ENCODE measurements at places on chromosomes 6 and 20. TPM values are rescaled to one million over a fixed set of nuclear protein-coding genes. Genes with fewer than 3 reads are reported as not detected.

Gene IMPG1
- not detected for total RNA-seq

Gene BTN1A1
- total RNA-seq, result not detected

Gene DYNLT2
- 0.88 TPM for total RNA-seq

Gene ZFP57
- total RNA-seq, result not detected

Gene TBCC
- total RNA-seq, result 32.5 TPM

Gene MDN1
- 33.7 TPM for total RNA-seq

Gene HRH3
- total RNA-seq, result not detected

Gene CALHM4
- total RNA-seq, result 0.25 TPM

Gene TRIM10
- not detected for total RNA-seq

Gene AGER
- total RNA-seq, result 0.44 TPM

Gene EEF1A2
- total RNA-seq, result 27.1 TPM

Gene ZDHHC14
- 8.6 TPM for total RNA-seq

Gene DST
- total RNA-seq, result 292 TPM

Gene LBP
- not detected for total RNA-seq

Gene PCK1
- not detected for total RNA-seq

Gene INSM1
- total RNA-seq, result not detected

Gene SEL1L2
- total RNA-seq, result not detected

Gene DLK2
- total RNA-seq, result 1.1 TPM

Gene THBD
- 42.2 TPM for total RNA-seq

Gene ERGIC3
- total RNA-seq, result 344 TPM

Gene SOD2
- 366 TPM for total RNA-seq

Gene RXRB
- 15.4 TPM for total RNA-seq

Gene RWDD1
- 13.0 TPM for total RNA-seq

Gene OPN5
- not detected for total RNA-seq

Gene WFDC5
- total RNA-seq, result not detected

Gene PLEKHG1
- total RNA-seq, result 50.9 TPM

Gene POLR1C
- total RNA-seq, result 24.6 TPM
